ENCODE measurements at places on chromosomes 2 and 18.

- DNase-seq = no peak
These were observed 371.6 kb downstream of the HRH4 start for GRCh38 chr18:24831871-24832665.

GRCh38 chr2:140186313-140186712 lies 1406.1 kb upstream of the NXPH2 start:
- no peak for DNase-seq

- DNase-seq = no peak
These were observed 131.8 kb downstream of the KCNH7 start for GRCh38 chr2:162706770-162707169.

- no peak for DNase-seq
These were observed 462.5 kb upstream of the FSHR start for GRCh38 chr2:49616800-49617199.

DNA sequence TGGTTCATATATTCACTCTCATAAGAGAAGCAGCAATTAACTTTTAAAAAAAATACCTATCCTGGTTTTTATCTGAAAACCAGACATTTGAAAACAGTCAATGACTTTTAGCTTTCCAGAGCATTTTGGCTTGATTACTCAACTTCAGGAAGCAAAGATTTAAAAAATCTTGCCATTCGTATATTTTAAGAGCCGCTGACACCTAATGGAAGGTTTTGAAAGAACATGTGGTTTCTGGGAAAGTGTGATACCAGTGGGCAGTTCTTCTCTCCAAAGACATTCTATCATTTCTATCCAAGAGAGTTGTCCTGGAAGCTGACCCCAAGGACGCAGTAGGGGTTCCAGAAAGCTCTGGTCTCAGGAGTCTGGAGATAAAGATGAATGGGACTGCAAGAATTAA lies 234.7 kb downstream of the TTC32 start:
- no peak for DNase-seq

- DNase-seq = no peak
These were observed 830.1 kb upstream of the ZEB2 start for GRCh38 chr2:145350011-145350410.

DNA sequence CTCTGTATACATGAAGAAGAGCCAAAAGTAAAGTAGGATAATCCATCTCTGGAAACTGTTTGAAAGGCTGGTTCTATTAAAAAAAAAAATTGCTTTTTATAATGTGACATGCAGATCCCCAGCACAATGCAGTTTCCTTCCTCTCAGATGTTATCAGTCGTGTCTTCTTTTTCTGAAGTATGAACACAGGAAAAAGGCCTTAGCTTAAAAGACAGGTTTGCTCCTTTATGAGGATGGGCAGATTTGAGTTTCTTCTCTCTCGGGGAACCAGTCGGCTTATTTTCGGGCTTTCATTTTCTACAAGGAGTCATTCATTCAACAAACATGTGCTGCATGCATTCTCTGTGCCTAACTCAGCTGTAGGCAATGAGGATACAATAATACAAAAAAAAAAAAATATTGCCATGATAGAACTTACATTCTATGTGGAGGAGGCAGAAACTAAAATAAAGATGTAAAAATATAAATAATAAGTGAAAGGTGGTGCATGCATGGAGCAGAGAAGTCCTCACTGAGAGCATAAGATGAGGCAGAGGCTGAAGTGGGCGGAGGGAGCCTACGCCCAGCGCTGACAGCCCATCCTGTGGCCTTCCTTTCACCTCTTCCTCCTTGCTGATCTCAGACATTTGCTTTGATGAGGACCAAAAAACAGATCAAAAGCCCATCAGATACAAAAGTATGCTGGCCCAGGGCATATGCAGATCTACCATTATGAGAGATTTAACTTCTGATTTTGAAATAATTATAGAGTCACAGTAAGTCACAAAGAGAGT lies at the start of gene CD226:
Gene CD226 (minus strand): TSS at position 513 of the 773 bp plus-strand sequence. CDS start 467 bp downstream, at position 46.
- no peak for DNase-seq

DNA sequence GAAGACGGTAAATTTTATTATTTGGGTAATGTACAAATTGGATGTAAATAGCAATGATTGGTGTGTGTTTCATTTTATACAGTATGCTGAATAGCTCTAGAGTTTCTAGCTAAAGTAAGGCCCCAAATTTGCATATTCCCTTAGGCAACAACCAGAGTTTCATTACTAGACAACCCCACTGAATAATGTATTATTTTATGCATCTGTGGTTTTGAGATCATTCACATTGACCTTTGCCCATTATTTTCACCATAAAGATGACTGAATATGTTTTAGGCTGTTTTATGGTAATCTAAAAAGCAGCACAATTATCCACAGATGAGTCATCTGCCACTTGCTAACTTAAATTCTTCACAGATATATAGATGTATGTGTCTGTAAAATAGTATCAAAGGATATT lies 44.5 kb upstream of the C2orf74 start:
- no peak for DNase-seq

GRCh38 chr18:26181343-26181826 lies 44.9 kb upstream of the TAF4B start:
- no peak for DNase-seq

DNA sequence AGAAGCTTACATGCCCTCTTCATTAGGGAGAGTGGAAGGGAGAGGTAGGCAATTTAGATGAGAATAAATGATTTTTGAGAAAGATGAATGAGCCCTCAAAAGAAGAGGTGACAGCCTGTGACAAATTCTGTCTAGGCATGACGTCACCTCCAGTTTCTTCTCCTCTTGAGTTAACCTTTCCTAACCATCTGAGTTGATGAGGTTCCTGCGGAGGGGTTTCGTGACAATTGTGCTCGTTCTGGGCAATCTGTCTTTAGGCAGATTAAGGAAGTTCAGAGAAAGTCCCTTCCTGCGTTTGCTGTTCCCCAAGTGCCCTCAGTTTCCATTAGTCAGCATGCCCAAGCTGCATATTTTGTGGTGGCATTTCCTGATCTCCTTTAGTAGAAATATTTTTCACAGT lies 640.2 kb upstream of the SYT4 start:
- DNase-seq = no peak

- DNase-seq = no peak
These were observed 75.9 kb downstream of the DNMT3A start for GRCh38 chr2:25265802-25266201.

- no peak for DNase-seq
These were observed 108.9 kb upstream of the RFX8 start for GRCh38 chr2:101583861-101584260.

DNA sequence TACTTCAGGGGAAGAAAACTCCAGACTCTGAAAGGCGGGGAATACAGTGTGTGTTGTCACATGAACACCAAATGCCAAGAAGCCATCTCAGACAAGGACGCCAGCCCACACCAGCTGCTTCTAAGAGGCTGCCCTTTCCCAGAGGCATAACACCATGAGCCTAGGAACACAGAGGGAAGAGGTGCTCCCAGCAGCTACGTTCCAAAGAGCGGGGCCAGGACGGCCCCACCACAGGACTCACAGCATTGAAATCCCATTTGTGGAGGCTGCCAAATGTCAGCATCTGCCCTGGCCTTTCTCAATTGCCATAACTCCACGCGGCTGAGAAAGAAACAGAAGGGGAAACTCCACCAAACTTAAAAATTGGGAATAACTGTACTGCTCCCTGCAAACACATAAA lies 20.1 kb upstream of the ID2 start:
- DNase-seq = no peak

DNA sequence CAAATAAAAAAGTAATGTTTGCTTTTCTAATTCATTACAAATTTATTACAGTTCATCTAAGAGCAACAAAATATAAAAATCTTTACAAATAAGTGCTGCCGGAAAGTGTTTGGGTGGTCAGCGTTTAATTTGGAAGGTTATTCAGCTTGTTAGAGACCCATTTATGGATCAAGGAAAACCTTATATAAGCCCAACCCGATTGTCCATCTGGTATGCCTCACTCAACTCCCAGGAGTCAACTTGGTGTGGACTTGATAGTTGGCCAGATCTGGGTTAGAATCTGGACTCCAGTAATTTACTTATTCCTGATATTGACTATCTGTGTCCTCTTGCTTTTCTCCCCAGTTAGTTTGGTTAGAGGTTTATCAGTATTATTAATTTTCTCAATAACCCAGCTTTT lies 106.2 kb downstream of the KCTD1 start:
- no peak for DNase-seq
